ENCODE measurements at places on chromosomes 5 and 9. TPM values are rescaled to one million over a fixed set of nuclear protein-coding genes. Genes with fewer than 3 reads are reported as not detected.

The IDNK gene
- total RNA-seq: 4.4 TPM

The EIF4E1B gene
- not detected for total RNA-seq

DNA sequence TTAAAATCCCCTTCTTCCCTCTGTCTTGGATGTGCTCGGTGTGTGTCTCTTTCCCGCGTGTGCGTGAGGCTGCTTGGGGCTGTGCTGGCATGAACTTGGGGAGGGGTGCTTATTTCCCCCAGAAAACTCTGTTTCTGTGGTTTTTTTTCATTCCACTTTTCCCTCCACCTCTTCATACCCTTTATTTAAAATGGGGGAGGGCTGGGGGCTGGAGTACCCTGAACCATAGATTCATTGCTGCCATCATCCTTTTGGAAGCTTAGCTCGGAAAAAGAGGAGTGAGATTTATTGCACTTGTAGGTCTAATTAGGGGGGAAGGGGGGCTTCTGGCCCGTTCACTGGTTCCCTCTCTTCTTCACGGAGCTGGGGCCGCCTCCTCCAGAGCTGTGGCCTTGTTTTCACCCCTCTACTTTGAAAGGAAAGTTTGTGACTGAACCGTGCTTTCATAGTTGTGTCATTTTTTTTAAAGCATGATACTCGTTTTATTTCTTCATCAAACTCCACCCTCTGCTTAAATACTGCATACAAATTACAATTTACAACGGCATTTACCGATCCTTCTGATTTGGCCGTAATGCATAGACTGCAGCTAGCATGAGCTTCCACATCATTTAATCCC lies 2.9 kb downstream of the NR2F1 start:
- peaks cover 13% of the 10 kb centered on the region for H3K36me3 ChIP-seq
- peak overlapping the region; percentile 57 for H3K4me3 ChIP-seq
- H3K4me1 ChIP-seq: peaks cover 27% of the 10 kb centered on the region

- no peaks in the 10 kb centered on the region for H3K4me1 ChIP-seq
- no peak overlapping the region for H3K4me3 ChIP-seq
- H3K36me3 ChIP-seq: peaks cover 29% of the 10 kb centered on the region
- H3K27ac ChIP-seq: no peak overlapping the region
- DNase-seq: no peak
These were observed 275.6 kb downstream of the KDM4C start for GRCh38 chr9:7033076-7034045.

The S1PR3 gene
- total RNA-seq: 1.4 TPM

DNA sequence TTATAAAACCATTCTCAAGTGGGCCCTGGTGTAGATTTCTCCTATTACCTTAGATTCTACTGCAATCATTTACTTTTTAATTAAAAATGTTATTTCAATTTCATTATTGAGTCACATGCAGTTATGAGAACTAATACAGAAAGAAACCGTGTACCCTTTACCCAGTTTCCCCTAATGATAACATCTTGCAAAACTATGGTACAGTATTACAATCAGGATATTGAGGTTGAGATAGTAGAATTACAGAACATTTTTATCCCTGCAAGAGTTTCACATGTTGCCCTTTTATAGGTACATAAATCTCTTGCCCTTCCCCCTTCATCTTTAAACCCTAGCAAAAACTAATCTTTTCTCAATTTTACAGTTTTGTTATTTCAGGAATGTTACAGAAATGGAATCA lies 11.0 kb upstream of the OMD start:
- DNase-seq: no peak
- H3K4me1 ChIP-seq: peaks cover 3% of the 10 kb centered on the region
- no peak overlapping the region for H3K4me3 ChIP-seq

DNA sequence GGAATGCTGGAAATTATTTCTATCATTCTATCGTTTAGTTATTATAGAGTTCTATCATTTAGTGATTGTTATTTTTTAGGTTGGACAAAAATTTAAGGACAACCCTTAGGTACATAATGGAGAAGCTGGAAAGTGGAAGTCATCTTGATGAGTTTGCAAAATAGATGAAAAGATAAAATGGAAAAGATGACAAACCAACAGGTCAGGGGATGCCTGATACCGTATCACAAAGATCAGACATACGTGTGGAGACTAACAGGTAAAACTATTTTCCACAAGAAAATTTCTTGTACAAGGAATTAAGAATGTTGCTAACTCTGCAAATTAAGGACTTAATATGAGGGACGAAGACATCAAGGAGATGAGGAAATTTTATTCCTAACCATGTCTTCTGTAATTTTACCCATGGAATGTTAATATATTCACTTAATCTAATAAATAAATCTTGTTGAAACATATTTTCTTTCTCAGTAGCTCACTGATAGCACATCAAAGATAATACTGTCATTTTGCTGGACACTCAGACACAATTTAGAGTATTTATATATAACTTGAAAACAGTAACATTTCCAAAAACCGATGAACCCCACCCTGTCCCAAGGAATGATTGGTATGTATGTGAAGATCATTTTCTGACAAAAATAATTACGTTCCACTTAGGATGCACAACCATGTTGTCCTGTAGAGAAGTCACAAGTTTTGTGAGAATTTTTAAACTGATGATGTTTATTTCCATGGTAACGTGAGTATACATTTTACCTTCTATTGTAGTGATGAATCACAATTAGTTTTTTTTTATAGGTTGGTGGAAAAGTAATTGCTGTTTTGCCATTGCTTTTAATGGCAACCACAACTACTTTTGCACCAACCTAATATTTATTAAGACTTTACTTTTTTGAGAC lies 2.6 kb downstream of the LURAP1L start:
- no peak overlapping the region for H3K4me3 ChIP-seq
- no peak for DNase-seq
- H3K27ac ChIP-seq: no peak overlapping the region
- peaks cover 17% of the 10 kb centered on the region for H3K27me3 ChIP-seq
- no peaks in the 10 kb centered on the region for H3K36me3 ChIP-seq
- peaks cover 3% of the 10 kb centered on the region for H3K4me1 ChIP-seq

The ERCC6L2 gene
- total RNA-seq: 23.1 TPM

DNA sequence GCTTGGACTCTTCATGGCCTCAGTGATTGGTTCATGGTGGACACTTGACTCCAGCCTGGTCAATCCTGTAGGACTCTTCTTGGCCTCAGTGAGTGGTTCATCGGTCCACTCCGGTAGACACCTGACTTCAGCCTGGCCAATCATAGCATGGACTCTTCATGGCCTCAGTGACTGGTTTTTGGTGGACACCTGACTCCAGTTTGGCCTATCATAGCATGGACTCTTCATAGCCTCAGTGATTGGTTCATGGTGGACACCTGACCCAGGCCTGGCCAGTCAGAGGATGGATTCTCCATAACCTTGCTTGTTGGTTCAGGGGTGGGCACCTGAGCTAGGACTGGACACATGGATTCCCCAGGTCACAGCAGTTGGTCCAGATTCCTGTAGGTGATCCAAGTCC lies 106.0 kb upstream of the ERCC6L2 start:
- H3K4me1 ChIP-seq: no peaks in the 10 kb centered on the region
- peaks cover 17% of the 10 kb centered on the region for H3K27me3 ChIP-seq
- DNase-seq: no peak
- no peaks in the 10 kb centered on the region for H3K36me3 ChIP-seq

The FLT4 gene
- total RNA-seq: 2.0 TPM
